ENCODE measurements at places on chromosomes 6 and 20.

DNA sequence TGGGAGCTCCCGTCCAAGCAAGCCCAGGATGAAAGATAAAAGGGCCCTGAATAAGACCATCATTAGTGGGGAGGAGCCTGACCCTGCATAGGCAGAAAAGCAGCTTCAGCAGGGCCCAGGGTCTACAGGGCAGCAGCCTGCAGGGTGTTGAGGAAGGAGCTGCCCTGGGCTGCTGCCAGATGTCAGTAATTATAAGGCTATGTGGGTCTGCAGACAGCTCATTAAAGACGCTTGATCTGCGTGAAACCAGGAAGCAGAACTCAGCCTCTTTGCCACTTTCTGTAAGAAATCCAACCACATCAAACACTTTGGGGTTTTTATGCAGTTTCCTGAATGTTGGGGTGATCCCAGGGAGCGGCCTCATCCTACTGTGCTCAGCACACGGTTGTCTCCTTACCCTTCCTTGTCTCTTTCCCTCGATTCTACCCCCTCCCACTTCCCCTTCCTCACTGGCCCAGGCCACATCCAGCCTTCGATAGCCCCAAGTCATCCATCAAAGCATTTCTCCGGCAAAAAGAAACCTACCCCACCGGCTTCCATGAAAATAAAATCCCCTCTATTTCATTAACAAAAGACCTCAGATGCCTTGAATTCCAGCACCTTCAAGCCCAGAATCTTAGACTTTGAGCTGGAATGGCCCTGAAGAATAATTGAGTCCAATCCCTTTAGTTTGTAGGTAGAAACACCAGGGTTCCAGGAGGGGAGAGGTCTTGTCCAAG is 1.0 kb upstream of the TGM6 start:
- peak; percentile 27 for DNase-seq

DNA sequence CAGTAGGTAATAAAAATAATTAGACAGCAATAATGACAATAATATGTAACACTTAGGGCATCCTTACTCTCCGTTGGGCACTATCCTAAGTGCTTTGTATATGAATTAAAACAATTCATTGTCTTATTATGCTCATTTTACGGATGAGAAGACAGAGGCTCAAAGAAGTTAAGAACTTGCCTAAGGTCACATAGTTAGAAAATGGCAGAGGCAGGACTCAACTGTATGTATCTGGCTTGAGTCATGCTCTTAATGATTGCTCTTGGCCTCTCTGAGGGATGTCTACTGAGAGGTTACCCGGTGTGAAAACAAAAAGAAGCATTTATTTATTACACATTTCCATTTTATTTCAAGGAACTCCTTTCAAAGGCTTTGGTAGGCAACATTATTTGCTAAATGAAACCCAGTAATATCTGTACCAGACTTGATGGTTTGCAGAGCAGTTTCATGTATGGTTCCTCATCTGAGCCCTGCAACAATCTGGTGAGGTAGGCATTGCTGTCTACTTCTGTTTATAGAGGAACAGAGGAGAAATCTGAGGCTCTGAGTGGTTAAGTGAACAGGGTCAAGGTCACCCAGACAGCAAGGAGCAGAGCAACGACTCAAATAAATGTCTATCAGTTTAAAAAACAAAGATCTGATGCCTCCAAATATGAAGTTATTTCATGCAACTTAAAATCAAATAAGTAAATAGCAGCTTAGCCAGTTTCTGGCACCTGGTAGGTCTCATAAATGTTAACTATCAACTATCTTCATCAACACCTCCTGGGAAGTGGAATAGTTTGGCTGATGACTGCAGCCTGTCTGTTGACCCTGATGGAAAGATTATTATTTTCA is 4.2 kb upstream of the PARD6B start:
- no peak for DNase-seq

GRCh38 chr6:39568896-39569295 is 156.3 kb downstream of the KIF6 start:
- DNase-seq = no peak

GRCh38 chr6:138593909-138594757 is 94.8 kb upstream of the NHSL1 start:
- no peak for DNase-seq

GRCh38 chr6:15509335-15509933 is 153.4 kb downstream of the DTNBP1 start:
- DNase-seq = no peak

DNA sequence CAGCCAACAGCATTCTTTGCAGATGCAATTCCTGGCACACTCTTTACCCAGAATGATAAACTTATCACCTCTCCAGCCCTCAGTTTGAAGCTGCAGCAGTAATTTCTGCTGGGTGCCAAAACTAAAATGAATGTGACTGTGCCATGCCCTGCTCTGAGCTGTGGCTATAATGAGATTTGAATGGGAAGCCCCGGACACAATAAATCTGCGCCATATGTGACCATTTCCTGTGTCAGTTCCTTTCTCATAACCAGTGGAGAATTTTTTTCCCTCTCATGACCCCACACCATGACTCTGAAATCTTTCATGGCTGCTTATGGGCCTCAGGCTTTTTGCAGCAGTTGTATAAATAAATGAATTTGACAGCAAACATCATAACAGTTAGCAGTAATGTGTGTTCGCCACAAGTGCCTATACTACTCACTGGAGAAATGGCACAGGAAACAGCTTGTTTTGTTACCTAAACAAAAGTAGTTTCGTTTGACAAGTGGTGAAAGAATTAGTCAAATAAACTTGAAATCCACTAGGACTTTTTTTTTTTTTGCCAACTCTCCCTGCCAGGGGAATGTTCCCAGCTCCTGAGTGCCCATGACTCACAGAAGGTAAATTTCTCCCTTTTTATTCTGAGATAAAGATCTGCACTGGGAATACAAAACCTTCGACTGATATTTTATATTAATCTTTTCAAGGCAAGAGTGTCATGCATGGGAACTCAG is 408.4 kb downstream of the PKHD1 start:
- no peak for DNase-seq

All from CD4-positive, alpha-beta T cell treated with Interleukin-17A for 4 hours (primary cell).